ENCODE measurements at places on chromosomes 7 and 10.

- no peak for DNase-seq
These were observed 4.7 kb downstream of the CDNF start for GRCh38 chr10:14833106-14833505.

DNA sequence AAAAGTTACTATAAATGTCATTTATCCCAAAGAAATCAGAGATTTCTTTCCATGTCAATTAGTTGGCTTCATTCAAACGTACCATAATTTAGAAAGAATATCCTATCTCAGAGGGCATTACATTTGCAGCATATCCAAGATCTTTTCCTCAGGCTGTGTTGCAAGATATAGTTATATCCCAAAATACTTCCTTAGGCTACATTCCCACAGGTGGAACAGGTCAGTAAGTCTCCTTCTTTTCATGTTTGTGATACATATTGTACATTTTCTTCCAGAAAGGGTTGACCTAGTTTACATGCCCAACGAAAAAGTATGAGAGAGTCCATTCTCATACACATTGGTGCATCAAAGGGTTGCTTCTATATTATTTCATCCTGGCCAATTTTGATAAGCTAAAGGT is 26.9 kb upstream of the VWA2 start:
- no peak for DNase-seq

- DNase-seq: peak; percentile 38
These were observed 54.3 kb downstream of the CLIP2 start for GRCh38 chr7:74343281-74344131.

DNA sequence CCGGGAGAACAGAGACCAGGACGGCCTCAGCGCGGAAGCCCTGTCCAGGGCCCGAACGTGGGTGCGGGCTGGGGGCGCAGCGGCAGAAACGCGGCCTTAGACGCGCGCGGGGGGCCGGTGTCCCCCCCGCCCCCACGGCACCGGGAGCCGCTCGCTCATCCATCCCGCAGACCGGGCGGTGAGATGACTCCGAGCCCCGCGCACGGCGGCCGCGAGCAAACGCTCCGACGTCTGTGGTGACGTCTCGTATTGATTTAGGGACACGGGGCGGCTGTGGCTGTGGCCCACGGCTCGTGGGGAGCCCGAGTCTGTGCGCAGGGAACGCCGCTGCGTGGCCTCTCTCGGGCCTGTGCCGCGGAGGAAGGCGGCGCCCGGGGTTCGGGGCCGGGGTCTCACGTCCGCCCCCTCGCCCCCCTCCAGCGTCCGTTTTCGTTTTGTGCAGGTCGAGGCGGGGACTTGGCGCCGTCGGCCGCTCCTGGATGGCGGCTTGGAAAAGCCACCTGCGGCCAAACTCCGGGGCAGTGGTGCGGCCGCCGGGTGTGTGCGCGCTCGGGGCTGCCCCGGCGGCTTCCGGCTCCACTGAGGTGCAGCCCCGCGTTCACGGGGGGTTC is 1.0 kb upstream of the NKX6-2 start:
- no peak for DNase-seq

GRCh38 chr10:16828114-16828568 is 10.9 kb upstream of the RSU1 start:
- peak; percentile 74 for DNase-seq

DNA sequence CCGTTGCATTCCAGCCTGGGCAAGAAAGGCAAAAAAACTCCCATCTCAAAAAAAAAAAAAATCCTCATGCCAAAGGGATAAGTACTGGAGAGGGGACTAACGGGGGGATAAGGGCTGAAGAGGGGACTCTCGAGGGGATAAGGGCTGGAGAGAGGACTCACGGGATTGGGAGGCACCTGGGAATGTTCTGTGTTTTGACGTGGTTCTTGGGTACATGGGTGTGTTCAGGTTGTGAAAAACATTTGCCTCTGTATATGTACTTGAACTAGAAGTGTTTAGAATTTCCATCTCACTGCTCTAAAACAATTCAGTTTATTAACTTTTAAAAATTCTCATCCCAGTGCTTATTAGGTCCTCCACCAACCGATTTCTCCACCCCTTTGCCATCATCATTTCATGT is 4.5 kb downstream of the FKBP6 start:
- no peak for DNase-seq

DNA sequence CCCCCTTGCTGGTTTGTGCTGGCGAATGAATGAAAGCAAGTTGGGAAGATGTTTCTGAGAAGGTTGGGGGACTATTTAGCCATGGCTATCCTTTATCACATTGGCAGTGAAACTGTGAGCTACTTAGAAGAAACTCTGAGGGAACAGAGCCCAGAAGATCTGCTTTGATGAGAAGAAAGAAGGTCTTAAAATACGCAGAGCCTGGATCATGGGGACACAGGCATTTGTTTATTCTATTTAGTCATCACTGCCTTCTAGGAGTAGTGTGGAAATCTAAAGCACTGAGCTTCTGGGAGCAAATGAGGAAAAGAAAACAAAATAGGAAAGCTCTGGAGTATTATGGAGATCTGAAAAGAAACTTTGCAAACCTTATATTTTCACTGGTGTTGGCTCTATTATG is 28.5 kb downstream of the CPED1 start:
- DNase-seq: no peak

GRCh38 chr7:81416659-81417058 is 353.2 kb downstream of the HGF start:
- no peak for DNase-seq

GRCh38 chr10:29896053-29896452 is 163.3 kb downstream of the JCAD start:
- no peak for DNase-seq

DNA sequence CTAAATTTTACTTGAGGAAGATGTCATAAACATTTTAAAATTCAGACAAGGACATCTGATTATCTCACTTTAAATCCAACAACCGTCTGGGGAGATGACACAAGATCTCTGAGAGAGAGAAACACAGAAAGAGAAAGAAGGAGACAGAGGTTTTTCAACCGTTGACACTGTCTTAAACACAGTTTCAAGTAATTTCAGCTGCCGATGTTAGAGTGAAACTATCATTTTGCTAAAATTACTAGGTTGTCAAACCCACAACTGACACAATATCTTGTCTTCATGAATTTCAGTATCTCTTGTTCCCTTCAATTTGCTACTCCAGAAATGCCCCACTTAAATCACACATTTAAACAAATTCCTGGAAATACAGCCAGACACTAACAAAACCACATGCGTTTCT is 174.8 kb downstream of the RAPGEF5 start:
- DNase-seq: no peak

GRCh38 chr10:73398024-73398423 is 15.8 kb downstream of the ANXA7 start:
- DNase-seq: no peak

- DNase-seq: no peak
These were observed at the start of gene GIMAP4 for GRCh38 chr7:150567169-150567568. Gene GIMAP4, plus strand, starts transcription at chr7:150567390. Its CDS starts 2,512 bp downstream, at chr7:150569902.

DNA sequence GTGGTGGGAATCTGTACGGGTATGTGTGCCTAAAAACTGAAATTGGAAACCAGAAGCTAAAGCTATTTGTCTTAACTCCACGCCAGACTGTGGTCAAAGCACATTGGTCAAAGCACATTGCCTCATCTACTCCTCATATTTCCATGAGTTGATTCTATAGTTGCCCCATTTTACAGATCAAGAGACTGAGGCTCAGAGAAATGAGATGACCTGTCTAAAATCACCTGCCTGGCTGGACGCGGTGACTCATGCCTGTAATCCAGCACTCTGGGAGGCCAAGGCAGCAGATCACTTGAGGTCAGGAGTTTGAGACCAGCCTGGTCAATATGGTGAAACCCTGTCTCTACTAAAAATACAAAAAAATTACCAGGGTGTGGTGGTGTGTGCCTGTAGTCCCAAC is 21.7 kb upstream of the MNX1 start:
- no peak for DNase-seq

DNA sequence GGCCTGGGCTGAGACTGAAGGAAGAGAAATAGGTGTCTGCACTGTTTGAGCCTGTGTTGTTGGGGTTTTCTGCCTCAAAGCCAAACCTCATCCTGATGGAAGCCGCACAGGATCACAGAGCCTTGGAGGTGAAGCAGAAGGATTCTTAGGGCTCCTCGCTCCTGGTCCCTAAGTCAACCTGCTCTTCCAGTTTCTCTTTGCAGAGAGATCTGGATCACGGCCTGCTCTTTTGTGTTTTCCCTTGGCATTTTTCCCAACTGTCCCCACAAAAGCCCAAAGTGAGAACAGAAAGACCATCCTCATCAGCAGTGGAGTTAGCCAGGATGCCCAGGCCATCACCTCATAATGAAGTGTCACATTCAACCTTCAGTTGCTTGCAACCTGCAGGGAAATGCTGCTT is 20.3 kb upstream of the PPIA start:
- no peak for DNase-seq

DNA sequence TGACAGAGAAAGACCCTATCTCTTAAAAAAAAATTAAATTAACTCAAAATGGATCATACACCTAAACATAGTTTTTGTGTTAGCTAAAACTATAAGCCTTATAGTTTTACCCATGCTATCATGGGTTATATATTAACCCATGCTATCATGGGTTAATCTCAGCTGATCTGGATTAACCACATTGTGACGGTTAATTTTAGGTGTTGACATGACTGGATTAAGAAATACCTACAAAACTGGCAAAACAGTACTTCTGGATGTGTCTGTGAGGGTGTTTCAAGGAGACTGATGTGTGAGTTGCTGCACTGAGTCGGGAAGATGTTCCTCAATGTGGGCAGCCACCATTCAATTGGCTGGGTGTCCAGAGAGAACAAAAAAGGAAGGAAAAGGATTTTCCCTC is 44.3 kb upstream of the FXYD4 start:
- no peak for DNase-seq

DNA sequence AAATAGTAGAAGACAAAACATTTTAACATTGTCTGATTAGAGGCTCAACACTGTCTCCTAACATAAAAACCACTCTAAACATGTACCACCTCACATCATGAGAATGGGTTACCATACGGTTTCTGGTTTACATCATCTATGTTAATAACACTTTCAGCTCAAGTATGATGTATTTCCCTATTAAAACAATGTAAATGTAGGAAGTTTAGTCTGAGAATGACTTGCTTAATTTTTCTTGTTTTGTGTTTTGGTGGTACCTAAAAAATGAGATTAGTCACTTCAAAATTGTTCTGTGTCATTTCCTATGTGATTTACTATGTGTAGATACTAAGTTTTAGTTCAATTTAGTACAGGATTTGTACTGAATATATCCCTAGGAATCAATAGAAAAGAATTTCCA is 195.8 kb upstream of the SEMA3C start:
- no peak for DNase-seq

DNA sequence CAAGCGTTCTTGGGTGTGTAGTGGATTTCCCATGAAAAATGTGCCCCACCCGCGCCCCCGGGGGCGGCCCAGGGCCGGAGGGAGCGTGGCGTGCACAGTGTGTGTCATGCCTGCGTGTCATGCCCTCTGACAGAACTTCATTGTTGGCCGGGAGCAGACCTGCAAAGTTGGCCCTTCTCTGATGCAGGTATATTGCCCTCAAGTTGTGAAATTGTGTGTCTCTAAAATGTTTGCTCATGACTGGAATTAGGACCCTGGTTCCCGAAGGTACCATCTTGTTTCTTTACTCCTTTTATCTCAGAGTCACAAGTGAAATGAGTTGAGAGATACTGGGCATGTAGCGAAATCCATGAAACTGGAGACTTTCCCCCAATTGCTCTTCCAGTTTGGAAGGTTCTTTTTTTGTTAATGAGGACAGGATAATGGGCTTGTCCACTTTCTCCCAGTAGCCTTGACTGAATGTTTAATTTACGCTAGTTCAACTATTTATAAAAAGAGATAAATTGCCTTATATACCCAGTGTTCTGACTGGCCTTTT is 26.2 kb downstream of the ADK start:
- DNase-seq: no peak

GRCh38 chr10:116744163-116744753 is 1.9 kb upstream of the HSPA12A start:
- no peak for DNase-seq
